ENCODE measurements at places on chromosomes 16 and 17.

- DNase-seq, result no peak
Measured at GRCh38 chr17:60445144-60445543, 22.9 kb downstream of the CHCT1 start.

GRCh38 chr17:55330344-55330933 is 65.7 kb downstream of the HLF start:
- no peak for DNase-seq

DNA sequence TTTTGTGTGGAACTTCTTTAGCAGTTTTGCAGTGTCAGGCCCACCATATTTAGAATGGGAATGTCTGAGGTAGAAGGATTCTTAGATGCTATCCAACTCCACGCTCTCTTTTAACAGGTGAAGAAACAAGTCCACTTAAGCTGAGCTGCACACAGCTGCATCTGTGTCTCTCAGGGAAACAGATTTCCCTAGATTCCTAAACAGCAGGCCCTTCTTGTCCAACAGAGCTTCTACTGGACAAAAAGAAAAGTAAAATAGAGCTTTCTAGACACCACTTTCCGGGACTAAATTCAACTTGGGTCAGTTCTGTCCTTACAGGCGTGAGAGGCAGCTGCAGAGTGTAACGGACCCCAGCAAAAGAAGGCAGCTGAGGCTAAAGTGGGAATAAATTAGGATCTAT is 51.7 kb downstream of the SNX11 start:
- DNase-seq, result no peak

- no peak for DNase-seq
Measured at GRCh38 chr17:50833510-50834428, 1.6 kb upstream of the WFIKKN2 start.

GRCh38 chr16:84283314-84284153 is 11.1 kb upstream of the WFDC1 start:
- no peak for DNase-seq

DNA sequence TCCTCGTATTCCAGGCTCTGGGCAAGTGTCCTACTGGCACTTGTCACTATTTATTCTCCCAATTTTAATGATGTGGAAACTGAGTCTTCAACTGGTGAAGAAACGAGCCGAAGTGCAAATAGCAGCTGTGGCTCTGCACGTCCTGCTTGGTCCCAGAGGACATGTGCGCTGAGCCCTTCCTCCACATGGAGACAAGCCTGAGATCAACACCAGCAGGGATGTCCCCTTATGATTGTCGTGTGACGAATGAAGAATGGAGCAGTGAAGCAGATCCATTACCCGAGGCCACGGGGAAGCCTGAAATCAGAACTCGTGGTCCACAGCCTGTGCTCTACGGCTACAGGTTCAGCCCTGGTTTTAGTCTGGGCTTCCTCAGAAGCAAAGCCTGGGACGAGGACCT is 61.0 kb downstream of the FOXL1 start:
- no peak for DNase-seq

- no peak for DNase-seq
Measured at GRCh38 chr16:16923479-16923878, 544.5 kb downstream of the NPIPA7 start.
